ENCODE measurements at places on chromosomes 7 and 10.

GRCh38 chr10:5464546-5464945, 34.8 kb downstream of the CALML5 start:
- no peak for DNase-seq

DNA sequence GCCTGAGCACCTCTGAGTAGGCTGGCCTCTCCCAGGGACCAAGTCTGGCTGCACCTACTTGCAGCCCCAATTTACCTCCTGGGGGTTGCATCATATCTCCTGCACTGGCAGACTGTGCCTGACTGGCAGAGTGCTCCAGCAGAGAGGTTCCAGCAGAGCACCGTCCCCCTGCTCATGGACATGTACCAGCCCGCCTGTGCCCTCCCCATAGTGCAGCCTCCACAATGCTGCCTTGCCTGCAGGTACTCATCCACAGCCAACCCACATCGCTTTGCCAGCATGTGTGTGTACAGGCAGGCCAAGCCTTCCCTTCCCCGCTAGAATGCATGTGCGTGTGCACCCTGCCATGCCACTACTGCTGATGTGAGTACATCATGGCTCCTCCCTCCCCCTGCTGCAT, 105.5 kb upstream of the NPSR1 start:
- DNase-seq: no peak

DNA sequence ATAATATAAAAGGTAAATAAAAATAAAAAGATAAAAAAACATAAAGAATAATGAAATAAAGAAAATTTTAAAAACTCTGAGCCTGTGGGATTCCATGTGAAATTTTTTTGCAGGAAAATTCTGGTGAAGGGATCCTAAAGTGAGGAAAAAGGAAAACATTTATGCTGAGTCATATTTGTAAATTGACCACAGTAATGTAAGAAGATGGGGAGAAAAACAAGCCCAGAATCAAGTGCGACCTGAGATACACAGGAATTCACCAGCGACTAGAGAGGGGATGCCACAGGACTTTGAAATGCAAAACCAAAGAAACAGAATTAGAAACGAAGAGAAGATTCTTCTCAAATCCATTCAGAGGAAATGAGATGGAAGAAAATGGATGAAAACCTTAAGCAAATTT, 133.8 kb upstream of the PFKP start:
- DNase-seq: no peak

GRCh38 chr10:117137911-117138642, at the start of gene VAX1:
TSS of gene VAX1 (minus strand) at chr10:117138270. CDS start at chr10:117138056, 214 bp downstream.
- DNase-seq: no peak

DNA sequence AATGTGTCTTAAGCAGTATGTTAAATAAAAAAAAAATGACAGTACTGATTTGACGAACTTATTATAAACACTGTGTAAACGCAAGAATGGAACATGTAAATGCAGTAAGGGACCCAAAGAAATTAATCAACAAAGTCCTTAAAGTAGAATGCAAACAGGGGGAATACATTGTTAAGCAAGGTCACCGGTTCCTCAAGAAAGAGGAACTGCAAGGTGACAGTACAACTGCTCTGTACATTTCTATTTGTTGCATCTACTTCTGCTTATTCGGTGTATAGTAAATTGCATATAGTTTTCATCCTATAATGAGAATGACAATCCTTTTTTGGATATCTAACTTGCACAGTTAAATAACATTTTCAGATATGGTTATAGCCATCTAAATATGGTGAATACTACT, 387.0 kb upstream of the SEMA3D start:
- DNase-seq: no peak

DNA sequence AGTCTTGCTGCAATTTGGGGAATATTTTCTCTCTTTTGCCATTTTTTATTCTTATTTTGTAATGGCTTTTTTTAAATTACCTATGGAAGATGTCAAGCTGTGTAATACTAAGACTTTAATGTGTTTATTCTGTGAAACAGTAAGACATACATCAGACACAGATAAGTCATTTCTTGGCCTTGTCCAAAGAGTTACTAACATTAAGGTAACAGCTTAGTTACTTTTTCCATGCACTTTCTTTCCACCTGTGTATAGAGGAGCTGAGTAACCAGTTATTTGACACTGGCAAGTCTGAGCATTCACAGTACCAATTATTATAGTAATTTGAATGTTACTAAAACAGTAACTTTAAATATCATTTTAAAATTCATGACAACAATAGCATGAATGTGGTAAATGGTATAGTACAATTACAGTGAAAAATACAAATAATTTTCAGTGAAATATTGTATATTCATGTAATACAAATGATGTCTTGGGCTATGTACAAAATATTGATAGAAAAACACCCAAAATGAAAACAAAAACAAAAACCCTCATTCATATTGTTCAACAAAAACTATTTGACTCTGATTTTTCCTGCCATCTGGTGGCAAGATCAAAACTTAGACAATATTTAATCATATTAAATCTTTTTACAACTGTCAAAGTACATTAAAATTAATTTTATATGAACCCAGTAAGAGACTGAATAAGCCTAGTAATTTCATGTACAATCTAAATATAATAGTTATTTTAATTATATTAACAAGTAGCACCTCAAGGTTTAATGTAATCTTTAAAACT, 259.8 kb upstream of the SEMA3A start:
- no peak for DNase-seq

DNA sequence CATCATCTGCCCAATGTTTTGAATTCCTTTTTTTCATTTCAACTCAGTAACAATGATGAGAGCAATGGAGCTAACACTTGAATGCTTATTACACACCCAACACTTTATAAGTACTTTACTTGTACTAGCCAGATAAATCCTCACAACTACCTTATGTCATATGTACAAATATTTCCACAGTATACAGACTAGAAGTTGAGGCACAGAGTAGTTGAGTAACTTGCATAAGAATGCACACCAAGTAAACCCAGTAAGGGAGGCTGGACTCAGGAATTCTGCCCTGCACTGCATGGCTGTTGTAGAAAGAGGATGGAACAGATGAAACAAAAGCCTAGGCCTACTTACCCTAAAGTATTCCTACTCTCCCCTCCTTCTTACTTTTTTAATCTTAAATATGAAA, 15.8 kb downstream of the DPY19L1 start:
- no peak for DNase-seq

DNA sequence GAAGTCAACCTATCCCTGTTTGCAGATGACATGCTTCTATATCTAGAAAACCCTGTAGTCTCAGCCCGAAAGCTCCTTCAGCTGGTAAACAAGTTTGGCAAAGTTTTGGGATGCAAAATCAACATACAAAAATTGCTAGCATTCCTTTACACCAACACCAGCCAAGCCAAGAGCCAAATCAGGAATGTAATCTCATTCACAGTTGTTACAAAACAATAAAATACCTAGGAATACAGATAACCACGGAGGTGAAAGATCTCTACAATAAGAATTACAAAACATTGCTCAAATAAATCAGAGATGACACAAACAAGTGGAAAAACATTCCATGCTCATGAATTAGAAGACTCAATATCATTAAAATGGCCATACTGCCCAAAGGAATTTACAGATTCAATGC, 50.4 kb upstream of the ZNF365 start:
- DNase-seq: no peak

- no peak for DNase-seq
Measured at GRCh38 chr7:134188311-134188710, 61.2 kb downstream of the LRGUK start.

DNA sequence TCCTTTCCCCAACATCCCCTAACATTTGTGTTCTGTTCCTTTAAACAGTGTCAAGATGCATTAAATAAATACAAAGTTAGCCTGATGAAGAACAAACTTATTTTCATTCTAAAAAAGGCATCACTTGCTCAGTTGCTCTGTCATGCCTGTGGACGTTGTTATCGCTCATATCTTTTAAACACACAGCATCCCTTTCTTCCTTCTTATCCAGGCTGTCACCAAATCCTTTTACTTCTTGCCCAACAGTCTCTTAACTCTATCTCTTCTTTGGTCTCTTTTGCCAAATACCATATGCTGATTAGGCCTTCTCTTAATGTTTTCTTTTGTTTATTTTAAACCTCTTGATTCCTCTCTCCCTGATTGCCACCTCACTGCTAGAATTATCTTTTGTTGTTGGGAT, 43.9 kb downstream of the DKK1 start:
- no peak for DNase-seq
